Stimulated activated CD8-positive, alpha-beta memory T cell treated with anti-CD3 and anti-CD28 coated beads, Interleukin-2, amount 100 ng/mL, for 1 hour (primary cell): ENCODE measurements at places on chromosomes 5 and 9.

DNA sequence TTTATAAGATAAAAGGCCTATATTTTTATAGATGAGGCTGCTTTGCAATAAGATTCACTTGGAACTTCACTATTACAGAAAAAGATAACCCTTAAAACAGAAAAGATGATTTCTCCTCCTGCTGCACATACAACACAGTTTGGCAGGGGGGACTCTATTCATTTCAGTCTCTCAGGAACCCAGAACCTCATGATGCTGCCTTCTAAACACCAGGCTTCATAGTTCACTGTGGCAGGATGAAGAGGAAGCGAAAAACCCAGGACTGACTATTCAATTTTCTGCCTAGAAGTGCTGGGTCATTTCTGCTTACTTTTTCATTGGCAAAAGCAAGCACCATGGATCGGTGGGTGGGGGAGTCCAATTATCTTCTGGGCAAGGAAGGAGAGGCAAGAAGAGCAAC, 179.5 kb downstream of the NTRK2 start:
- DNase-seq, result no peak

DNA sequence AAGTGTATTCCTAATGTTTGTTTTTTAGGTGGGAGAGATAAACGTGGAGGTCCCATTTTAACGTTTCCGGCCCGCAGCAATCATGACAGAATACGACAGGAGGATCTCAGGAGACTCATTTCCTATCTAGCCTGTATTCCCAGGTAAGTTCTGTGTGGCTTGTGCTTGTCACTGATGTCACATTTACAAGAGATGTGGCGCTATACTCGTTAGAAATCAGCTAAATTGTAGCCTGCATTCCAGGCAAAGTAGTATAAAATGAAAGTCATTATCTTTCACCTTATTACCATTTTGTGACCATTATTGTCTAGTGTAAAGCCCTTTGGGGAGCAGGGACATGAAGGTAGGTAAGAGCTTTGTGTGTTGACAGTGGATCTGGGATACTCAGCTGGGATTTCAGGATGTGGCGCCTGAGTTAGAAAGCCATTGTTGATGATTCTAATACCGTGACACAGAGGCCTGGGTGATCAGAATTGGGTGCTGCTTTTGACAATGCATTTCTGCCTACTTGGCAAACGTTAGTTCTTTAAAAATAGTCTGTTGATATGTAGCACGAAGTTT, 137.2 kb downstream of the TRIO start:
- no peak for DNase-seq

DNA sequence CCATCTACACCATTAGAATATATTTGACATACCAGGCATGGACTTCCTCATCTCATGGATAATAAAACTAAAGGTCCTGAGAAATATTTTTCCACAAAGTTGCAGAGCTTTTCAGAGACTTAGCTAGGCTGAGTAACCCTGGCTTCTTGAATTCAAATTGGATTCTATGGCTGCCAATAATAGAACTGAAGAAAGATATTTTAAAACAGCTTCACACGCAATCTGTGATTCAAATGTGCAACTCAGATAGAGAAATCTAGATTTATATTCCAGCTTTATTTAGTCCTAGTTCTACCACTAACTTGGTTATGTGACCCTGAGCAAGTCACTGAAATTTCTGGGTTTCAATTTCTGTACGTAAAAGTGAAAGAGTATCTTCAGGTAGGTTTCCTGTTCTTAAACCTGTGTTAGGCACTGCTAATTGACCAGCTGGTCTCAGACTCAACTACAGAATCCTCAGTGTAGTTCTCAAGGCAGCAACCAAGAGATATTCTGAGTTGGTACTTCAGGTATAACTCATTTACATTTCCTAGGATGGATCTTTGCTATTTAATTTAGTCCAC, 235.3 kb downstream of the GABRB2 start:
- no peak for DNase-seq

- DNase-seq, result no peak
Observed at GRCh38 chr5:59041355-59041754, 458.5 kb downstream of the RAB3C start.

- no peak for DNase-seq
Observed at GRCh38 chr5:139600336-139600949, 39.3 kb downstream of the UBE2D2 start.

- DNase-seq, result no peak
Observed at GRCh38 chr5:173230690-173231380, 4.2 kb downstream of the NKX2-5 start.

DNA sequence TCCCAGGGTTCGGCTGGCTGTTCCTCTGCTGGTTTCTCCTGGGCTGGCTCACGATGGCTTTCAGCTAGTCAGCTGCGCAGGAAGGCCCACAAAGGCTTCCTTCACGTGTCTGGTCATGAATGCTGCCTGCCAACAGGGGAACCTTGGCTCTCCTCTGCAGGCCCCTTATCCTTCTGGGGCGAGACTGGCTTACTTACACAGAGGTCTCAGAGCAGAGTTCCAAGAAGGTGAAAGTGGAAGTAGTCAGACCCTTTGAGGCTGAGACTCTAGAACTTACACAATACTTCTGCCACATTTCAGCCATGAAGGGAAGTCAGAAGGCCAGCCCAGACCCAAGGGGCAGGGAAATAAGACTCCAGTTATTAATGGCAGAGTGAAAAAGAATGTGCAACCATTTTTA, 99.5 kb downstream of the LHFPL2 start:
- no peak for DNase-seq

DNA sequence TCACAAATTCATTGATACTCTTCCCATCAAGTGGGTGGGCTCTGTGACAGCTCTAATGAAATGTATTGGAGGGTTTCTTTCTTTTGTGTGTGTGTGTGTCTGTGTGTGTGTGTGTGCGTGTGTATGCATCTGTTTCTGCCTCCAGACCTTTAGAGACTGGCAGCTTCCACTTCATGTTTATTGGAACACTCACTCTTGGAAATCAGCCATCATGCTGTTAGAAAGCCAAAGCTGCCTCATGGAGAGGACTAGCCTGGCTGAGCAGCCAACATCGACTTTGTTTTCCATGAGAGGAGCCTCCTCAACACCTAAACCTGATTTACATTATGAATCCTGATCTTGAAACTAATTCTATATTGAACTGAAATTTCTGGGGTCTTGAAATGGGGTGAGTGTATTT, 128.5 kb upstream of the FAM174A start:
- no peak for DNase-seq
